ENCODE measurements at places on chromosomes 1 and 21.

GRCh38 chr1:203116091-203116820 lies 11.3 kb upstream of the ADORA1 start:
- no peak for DNase-seq

DNA sequence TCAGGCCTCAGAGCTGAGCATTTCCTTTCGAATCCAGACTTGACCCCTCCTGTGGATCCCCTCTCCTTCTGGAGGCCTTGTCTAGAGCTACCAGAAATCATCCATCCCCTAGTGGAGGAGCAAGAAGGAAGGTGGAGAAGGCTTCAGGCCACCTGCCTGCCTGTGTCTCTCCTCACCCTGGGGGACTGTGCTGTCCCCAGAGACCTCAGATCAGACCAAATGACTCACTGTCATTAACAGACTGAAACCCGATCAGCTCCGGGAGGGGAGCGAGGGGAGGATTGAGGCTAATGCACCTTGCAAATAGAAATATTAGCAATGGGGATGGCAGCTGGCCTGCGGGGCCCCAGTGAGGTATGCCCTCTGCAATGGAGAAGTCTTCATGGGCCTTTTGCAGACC lies 2.1 kb downstream of the MYBPH start:
- DNase-seq, result no peak

DNA sequence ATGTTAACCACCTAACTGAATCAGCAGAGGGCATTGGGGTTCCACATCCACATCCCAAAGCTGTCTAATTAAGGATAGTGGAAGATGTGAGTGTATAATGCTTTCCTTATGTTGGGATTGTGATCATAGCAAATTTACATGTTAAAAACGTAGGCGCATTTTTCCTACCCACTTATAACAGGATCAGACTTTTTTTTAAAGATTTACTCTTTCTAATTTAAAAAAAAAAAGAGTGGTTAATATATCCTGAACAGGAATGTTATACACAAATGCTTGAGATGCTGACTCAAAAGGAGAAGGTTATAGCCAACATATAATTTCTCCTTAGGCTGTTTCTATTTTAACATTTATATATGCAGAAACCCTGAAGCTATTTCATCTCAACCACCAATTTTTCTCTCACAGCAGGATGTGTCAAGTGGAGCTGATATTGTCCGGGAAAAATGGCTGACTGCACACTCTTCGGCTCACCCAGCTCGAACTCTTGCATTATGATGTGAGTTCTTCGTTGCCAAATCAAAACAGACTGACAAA lies 40.3 kb downstream of the RGS5 start:
- DNase-seq, result no peak

GRCh38 chr1:153371231-153371630 lies 4.2 kb downstream of the S100A12 start:
- DNase-seq, result no peak

DNA sequence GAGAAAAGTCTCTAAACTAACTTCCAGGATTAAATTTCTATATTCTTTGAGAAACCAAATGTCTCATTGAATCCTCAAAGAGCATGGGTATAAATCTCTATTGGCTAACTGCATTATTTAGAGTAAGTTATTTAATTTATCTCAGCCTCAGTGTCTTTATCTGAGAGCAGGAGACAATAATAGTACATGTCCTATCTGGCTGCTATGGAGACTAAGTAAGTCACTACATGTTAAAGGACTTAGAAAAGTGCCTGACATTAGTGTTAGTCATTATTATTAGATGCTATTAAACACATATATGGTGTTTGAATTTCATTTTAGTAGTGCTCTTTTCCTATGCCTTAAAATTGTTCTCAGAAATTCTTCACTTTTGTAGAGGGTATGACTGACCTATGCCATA lies 505.2 kb downstream of the NEGR1 start:
- no peak for DNase-seq

GRCh38 chr1:53468374-53468773 lies 9.2 kb downstream of the DMRTB1 start:
- DNase-seq, result no peak

- no peak for DNase-seq
Observed at GRCh38 chr1:61011561-61012263, 70.6 kb upstream of the NFIA start.

GRCh38 chr1:77671836-77672235 lies 10.6 kb downstream of the ZZZ3 start:
- no peak for DNase-seq

- no peak for DNase-seq
Observed at GRCh38 chr1:230272557-230272956, 153.6 kb downstream of the PGBD5 start.

- no peak for DNase-seq
Observed at GRCh38 chr1:237303929-237304328, 261.9 kb downstream of the RYR2 start.

DNA sequence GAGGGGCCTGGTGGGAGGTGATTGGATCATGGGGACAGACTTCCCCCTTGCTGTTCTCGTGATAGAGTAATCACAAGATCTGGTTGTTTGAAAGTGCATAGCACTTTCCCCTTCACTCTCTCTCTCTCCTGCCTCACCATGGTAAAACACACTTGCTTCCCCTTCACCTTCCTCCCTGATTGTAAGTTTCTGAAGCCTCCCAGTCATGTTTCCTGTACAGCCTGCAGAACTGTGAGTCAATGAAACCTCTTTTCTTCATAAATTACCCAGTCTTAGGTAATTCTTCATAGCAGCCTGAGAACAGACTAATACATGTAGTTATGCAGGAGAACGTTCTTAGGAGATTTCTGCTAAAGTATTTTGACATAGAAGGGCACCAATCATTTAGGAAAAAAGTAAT lies 59.9 kb upstream of the FBXO28 start:
- no peak for DNase-seq

DNA sequence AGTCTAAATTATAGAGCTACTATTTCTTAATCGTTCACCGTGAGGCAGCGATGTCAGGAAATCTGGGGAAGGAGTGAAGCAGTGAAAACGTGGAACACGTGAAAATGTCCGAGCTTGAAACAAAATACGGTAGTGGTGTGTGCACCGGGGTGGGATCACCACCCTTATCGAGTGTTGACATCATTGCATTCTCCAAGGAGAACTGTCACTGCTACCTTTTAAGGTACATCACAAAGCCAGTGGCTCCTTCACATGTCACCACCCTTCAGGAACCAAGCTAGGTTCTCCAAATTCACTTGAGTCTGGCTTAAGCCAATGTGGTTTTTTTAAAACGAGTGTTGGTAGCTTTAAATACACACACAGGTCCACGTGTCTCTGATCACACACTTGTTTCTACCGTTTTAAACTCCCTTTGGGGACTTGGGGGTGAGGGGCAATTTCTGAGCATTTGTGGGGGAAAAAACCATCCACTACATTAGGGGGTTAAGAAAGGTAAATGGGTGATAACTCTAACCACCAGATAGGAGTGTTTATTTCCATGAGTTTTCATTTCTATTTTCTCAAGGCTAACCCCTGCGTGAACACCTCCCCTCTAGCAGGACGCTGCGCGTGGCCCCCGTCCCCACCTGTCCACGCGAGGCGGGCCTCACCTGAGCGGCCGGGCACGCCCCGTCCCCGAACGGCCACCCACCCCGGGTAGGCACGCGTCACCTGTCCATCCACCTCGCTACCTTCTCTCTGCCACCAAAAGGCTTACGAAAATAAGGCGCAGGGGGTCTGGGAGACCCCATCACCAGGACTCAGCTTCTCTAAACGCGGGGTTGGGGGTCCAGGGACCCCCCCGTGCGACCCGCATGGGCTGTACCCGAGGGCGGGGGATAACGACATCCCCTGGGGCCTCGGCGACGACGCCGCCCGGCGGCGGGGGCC lies 978 bp downstream of the PRDM15 start:
- DNase-seq, result no peak

DNA sequence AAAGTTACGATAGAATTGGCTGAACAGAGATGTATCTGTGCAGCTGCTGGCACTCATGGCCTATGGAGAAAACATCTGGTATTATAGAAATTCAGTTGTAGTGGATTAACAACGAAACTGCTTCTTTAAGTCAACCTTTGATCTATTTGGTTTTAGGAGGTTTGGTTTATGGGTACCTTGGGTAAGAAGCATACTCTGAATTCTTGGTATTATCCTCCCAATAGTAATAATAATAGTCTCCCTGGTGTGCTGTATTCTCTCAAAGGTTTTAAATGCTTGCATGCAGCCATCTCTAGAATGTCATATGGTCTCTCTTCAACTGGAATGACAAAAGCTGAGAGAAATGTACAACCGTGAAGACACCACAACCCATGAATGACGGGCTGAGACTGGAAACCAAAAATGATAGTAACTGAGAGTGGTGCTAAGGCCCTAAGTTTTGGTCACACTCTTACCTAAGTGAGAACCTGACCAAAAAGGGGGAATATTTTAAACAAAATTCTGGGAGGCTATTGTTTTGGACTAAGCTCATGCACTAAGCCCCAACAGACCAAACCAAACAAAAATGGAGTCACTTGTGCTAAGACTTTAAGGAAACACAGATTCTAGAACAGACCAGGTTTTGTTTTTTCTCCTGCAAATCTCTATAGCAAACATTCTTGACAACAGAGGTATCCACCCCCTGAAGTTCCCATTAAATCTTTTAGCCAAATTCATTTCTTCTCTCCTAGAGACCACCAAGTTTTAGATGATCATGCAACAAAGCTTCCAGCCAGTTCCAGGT lies 17.6 kb upstream of the TMEM61 start:
- DNase-seq, result no peak

DNA sequence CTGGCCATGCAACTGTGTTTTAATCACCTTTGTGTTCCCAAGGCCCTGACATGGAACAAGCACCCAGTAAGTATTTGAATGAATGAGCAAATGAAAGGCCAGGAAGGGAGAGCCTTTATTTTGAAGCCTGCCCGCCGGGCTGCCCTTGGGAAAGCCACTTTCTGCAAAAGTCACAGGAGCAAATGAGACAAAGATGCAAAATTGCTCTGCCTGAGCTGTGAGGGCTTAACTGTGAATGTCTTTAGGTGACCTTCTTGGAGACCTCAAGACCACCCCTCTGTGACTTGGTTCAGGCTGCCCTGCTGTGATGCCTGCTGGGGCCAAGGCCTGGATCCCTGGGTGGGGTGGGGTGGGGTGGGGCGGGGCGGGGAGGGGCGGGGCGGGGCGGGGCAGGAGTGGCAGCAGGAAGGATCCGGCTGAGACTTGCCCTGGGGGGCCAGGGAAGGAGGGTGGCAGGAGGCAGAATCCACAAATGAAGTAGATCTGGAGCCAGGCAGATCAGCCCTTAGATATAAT lies 54.0 kb downstream of the RUNX3 start:
- no peak for DNase-seq

- DNase-seq, result no peak
Observed at GRCh38 chr1:31583082-31583994, 7.0 kb downstream of the TINAGL1 start.

GRCh38 chr1:40980068-40980452 lies 564 bp downstream of the CTPS1 start:
- DNase-seq, result no peak

GRCh38 chr1:93818570-93818959 lies 60.4 kb downstream of the DNTTIP2 start:
- no peak for DNase-seq

GRCh38 chr1:36304970-36305914 lies 926 bp upstream of the SH3D21 start:
- no peak for DNase-seq

DNA sequence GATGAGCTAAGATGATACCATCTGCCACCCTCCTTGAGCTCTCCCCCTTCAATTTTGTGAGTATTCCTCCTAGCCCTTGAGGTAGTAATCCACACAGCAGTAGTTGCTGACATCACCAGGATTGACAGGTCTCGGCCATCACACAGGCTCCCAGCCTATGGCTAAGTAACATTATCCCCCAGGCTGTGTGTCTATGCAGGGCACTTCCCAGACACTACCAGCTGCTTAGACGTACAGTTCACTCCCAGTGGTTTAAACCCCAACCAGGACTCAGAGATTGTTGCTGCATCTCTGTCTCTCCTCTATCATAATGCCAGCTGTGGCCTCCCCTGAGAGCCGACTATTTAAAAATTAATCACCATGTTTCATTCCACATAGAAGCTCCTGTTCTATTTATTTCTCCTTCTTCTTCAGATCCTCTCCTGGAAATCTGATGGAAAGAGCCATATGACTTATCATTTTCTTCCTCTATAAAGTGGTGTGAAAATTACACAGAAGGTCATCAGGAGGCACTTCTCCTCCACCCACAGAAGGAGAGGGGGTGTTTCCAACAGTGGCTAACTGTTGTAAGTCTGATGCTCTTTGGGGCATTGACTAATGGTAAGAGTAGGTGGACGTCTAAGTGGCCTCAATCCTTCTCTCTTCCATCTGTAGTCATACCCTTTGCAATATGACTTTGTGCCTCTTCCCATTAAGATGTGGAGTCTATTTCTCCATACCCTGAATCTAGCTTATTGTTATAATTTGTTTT lies 396.3 kb downstream of the SETD4 start:
- no peak for DNase-seq

- peak; percentile 28 for DNase-seq
Observed at GRCh38 chr1:110412576-110412975, 5.1 kb upstream of the LAMTOR5 start.

GRCh38 chr21:37531431-37531932 lies 164.9 kb downstream of the DYRK1A start:
- DNase-seq, result no peak

DNA sequence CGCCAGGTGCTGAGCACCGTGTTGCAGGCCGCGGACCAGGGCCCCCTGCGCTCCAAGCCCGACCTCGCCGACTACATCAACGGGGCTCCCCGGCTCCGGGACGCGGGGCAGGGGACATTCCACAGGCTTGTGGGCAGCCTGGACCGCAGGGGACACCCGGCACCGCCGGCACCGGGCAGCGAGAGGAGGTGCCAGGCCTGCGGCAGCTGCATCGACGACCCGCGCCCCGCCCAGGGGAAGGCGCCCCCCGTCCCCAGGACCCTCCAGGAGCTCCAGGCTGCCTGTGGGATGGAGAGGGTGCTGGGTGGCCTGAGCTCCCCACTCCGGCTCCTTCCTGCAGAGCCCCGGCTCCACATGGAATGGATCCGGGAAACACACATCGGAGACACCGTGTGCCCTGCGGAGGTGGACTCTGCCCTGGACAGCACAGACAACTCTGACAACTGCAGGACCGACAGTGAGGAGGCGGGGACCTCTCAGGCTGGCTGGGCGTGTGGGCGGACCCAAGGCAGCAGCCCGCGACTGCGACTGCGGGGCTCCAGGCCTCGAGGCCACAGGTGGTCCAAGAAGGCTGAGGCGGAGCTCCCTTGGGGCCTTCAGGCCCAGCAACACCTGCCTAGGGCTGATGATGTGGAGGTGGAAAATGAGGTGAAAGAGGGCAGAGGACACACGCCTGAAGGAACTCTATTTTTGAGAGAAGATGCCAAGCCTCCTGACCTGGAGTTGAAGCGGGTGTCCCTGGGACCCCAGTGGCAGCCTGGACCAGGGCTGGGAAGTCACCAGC lies 22.8 kb downstream of the KIAA1614 start:
- DNase-seq, result no peak

DNA sequence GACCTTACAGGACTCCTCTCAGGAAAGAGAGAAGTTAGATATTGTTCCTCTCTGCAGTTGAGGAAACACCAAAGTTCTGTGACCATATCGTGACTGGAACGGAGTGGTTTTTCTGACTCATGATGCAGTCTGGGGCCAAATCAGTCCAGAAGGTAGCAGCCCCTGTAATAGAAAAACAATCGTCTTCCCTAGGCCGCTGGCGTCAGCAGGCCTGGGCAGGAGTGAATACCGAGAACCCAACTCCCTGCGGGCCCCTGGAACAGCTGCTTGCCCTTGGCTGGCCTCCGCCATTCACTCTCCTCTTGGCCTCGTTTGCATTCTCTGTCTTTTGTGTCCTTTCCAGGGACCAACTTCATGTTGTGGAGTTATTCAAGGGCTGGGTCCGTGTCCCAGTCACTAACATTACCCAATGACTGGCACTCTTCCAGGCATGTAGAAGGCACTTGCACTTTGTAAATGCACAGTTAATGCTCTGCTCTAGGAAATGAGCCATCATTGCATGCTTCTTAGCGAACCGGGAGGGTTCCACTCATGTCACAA lies 10.9 kb upstream of the CD101 start:
- DNase-seq, result no peak

Measured in stimulated activated CD4-positive, alpha-beta T cell treated with anti-CD3 and anti-CD28 coated beads, Interleukin-1b, Interleukin-23, amount 100 ng/mL, for 1 hour (primary cell).